ENCODE measurements at places on chromosomes 11 and 22.

DNA sequence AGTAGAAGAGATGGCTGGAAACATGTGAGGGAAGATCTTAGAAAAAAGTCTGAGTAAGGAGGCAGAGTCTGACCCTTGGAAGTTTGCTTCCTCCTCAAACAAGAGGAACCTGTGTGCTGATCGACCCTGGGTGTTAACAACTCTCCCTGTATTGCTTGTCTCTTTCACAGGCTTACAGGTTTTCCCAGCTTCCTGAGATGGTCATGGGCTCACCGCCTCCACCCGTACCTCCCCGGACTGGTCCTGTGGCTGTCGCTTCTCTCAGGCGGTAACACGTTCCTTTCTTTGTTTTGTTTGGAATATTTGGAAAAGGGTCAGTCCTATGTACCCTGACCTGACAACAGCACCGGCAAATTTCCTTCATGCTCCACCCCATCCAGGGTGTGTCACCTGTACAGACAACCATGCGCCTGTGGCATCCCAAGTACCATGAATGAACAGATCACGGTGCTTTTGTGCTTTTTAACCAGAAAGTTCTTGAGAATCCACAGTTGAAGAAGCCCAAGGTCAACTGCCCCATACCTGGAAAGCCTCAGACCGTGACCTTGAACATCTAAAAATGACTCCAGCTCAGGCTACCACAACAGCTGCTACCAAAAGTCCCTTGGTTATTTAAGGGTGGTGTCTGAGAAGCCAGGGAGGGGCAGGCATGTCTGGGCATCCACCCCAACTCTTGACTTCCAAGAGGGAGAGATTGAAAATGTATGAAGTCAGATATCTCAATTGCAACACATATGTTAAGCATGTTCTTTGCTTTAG lies 44.6 kb downstream of the C11orf91 start:
- DNase-seq = no peak

GRCh38 chr11:116692318-116693101 lies 80.3 kb downstream of the BUD13 start:
- no peak for DNase-seq

DNA sequence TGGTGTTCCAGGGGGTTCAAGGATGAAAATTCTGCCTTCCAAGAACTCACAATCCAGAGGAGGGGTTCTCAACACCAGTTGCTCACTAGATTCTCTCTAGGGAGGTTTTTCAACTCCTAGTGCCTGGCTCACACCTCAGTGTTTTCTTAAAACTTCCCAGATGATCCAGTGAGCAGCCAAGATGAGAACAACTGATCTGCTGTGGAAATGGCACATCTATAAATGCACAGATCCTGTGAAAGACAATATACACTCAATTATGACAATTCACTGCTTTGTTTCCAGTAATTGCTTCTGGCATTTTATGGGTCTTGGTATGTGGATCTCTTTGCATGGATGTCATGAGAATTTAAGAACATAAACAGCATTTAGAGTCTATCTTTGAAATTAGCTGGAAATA lies 45.2 kb upstream of the PRSS23 start:
- DNase-seq = no peak

DNA sequence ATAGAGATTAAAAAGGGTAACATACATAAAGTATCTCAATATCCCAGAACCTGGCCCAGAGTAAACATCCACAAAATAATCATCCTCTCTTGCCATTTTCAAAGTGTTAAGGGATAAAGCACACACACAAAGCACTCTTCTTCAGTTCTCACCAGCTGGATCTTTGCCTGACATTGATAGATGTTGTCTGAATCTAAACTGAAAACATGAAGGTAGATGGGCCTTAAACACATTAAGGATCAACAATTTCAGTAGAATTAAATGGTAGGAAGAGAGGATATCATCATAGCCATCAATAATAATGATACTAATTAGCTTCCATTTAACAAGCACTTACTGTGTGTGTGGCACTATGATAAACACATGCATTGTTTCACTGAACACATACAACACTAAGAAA lies 261.1 kb downstream of the OPCML start:
- no peak for DNase-seq

DNA sequence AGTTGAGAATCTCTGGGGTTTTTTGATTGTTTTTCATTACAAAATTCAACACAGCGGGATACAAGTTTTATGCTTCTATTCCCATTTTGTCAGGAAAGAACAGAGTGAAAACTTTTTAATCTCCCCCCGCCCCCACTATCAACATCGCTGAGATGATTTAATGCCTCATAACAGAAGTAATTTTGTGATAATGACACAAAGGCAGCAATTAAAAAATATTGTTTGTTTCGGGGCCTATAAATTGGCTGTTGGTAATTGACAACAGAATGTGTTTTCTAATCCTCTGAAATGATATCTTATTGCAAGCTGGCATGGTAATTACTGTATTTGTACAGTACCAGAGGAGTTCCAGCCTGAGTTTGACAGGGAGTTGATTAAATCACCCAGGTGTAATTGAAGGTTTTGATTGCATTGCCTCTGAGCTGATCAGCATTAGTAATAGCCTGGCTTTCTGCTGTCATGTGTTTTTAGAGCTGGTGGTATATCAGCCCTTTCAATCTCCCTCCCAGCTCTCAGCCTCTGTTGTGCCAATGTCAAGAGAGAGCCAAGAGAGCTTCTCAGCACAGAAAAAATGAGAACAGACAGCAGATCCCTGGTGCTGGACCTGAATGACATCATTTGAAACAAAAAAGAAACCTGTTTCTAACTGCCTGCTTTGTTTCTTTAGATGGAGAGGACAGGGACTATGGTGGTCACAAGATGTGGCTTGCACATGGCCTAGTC lies 265.1 kb downstream of the FAM76B start:
- no peak for DNase-seq

GRCh38 chr22:42842658-42843370 lies 14.3 kb downstream of the ARFGAP3 start:
- DNase-seq = no peak

- no peak for DNase-seq
Measured at GRCh38 chr22:50545522-50546325, at the start of gene KLHDC7B. KLHDC7B (plus strand) TSS chr22:50545899; CDS start chr22:50546244, 345 bp downstream.

DNA sequence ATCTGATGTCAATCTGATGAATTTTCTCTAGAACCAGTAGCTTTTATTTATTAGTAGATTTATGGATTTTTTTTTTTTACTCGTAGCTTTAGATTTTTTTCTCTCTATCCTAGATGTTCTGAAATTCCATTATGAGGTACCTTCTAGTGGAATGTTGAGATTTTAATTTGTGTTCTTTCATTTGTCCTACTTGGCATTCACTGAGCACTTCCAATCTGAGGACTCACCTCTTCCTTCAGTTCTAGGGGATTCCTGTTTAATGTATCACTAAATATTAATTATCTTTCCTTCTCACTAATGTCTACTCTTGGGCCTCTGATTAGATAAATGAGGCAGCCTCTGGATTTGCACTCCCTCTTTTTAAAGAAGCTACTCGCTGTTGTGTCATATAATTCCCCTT lies 40.2 kb upstream of the WNT7B start:
- DNase-seq = no peak

- no peak for DNase-seq
Measured at GRCh38 chr11:57325735-57326048, 940 bp upstream of the TNKS1BP1 start.

DNA sequence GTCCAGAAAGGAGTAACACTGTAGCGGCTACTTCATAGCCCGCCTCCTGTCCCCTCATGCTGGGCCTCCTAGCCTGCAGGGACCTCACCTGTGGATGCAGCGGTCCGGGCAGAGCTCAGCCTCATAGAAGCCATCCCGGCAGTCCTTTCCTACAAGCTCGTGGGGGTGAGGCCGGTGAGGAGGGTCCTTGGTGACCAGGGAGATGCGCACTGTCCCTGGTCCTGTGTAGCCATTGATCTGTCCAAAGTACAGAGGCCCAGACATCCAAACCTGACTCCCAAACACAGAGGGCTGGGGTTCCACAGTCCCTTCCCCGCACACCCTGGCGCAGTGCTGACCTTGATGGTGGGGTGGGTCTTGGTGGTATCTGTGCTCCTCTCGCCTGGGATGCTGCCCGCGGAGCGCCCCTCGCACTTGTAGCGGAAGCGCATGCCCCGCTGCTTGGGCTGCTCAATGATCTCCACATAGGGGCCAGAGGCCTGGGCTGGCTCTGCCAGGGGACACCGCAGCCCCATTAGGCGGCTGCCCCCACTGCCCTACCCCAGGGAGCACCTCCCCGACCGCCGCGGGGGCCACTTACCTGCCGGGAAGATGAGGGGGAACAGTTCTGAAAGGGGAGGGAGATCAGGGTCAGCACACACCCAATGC lies 993 bp downstream of the RELA start:
- no peak for DNase-seq

DNA sequence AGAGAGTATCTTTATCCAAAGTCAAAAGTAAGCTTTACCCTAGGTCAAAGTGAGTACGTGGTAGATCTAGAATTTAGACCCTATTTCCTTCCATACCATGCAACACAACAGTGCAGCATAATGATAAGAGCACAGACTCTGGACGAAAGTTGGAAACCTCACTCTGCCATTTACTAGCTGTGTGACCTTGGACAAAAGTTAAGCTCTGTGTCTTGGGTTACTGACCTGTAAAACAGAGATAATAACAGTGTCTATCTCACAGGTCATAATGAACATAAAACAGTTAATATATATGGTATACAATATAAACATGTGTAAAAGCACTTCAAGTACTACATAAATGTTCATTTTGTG lies 13.6 kb upstream of the CHRNA10 start:
- DNase-seq = no peak

GRCh38 chr11:100851147-100851546 lies 164.1 kb downstream of the ARHGAP42 start:
- no peak for DNase-seq

DNA sequence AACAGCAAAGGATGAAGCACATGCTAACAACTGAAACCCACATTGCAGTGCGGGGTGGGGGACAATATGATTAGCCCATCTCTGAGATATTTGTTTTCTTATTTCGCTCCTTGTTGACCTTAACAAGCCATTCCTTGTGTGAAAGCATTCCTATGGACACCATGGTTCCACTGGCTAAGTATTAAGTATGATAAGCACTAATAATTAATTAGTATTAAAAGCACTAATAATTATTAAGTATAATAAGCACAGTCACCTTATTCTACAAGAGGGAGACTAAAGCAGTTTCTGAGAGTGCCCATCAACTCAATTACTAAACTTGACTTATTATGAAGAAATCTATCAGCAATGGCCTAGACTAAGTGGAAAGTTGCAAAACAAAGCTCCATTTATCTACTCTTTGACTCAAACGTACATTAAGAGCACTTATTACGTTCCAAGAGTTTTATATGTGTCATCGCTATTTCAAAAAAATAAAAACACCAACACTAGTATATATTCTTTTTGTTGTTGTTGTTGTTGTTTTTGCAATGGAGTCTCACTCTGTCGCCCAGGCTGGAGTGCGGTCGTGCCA lies 65.3 kb downstream of the RBFOX2 start:
- no peak for DNase-seq

DNA sequence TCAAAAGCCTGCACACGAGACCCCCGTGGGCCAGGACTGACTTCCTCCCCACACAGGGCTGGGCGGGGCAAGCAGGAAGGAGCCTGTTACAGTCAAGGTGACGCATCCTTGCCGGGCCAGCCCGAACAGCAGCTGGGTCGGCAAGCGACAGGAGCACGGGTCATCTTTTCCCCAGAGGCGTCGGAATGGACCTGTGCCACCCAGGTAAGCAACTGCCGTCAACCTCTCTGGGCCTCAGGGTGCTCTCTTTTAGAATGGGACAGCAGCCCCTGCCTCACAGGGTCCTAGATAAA lies at the start of gene CYTH4:
TSS of gene CYTH4 (plus strand) at position 124 of the 293 bp plus-strand sequence. CDS start at position 186, 62 bp downstream.
- peak; percentile 74 for DNase-seq

- DNase-seq = no peak
Measured at GRCh38 chr11:14612694-14613093, 30.9 kb upstream of the PDE3B start.

- no peak for DNase-seq
Measured at GRCh38 chr11:86582898-86583297, 89.5 kb downstream of the ME3 start.

GRCh38 chr11:20034941-20035340 lies 125.3 kb downstream of the DBX1 start:
- no peak for DNase-seq

DNA sequence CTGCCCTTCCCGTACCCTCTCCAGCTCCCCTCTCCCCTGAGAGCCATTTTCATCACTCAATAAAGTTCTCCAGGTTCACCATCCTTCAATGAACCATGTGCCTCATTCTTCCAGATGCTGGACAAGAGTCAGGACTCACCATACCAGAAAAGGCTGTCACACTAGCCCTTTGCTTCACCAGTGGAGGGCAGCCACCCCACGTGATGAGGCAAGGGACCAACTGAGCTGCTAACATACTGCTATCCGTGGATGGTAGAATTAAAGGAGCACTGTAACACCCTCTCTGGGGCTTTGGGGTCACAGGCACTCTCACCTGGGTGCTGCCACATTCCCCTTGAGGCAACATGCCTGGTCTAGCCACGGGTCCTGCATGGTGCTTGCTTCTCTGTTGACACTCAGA lies 13.1 kb upstream of the OR5I1 start:
- no peak for DNase-seq

GRCh38 chr11:83102834-83103233 lies 31.1 kb upstream of the RAB30 start:
- DNase-seq = no peak

DNA sequence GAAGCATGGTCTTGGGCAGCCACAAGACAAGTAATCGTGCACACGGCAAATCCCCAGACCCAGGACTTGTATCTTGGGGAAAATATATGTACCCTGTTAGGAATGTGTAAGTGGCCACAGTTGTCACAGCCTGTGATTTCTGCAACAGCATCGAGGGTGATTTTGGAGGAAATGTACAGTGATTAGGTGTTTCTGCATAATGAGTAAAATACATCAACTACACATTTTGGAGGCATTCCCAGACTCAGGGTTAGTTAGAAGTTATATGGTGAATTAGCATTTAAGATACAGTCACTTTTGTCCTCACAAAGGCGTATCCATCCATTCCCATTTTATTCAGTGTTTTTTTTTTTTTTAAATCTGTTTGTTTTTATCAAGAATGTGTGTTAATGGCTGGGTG lies 28.4 kb downstream of the SUSD2 start:
- DNase-seq = no peak

- no peak for DNase-seq
Measured at GRCh38 chr11:29679996-29680395, 336.8 kb downstream of the KCNA4 start.

DNA sequence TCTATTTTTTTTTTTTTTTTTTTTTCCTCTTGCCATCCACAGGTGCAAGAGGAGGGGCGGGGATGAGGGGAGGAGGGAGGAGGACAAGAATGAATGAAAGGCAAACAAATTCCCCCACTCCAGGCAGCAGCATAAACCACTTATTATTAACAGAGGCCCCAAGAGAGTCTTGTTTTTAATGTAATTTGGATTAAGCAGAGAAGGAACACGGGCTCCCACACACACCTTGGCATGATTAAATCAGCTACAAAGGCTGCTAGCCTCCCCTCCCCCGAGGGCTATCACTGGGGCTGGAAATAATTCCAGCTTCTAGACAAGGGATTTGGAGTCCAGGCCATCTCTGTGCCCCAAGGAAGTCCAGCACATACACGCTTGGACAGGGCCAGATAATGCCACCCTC lies 93.4 kb upstream of the DRD2 start:
- DNase-seq = no peak

- no peak for DNase-seq
Measured at GRCh38 chr11:19679952-19680828, 32.4 kb upstream of the NAV2 start.
